ENCODE measurements at places on chromosomes 1 and 21. TPM values are rescaled to one million over a fixed set of nuclear protein-coding genes. Genes with fewer than 3 reads are reported as not detected.

- peak; percentile 84 for DNase-seq
Observed at GRCh38 chr21:36321325-36322082, 1.5 kb downstream of the MORC3 start.

DNA sequence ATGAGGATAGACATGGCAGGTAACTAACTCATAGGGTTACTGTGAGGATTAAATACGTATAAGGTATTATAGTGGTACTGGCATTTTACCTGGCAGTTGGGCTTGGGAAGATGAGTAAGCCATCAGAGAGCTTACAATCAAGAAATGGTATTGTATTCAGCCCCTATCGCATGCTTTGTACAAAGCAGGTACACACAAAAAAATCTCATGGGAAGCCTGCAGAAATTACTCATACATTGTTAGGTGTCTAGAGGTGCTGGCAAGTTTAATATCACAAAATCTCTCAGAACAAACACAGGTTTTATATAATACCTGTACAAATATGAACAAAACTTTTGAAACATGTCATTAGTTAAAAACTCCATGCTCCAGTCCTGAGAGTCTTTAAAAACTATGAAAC lies 71.8 kb upstream of the CNN3 start:
- no peak for DNase-seq

GRCh38 chr1:80657044-80657643 lies 1143.6 kb upstream of the ADGRL2 start:
- DNase-seq: no peak

DNA sequence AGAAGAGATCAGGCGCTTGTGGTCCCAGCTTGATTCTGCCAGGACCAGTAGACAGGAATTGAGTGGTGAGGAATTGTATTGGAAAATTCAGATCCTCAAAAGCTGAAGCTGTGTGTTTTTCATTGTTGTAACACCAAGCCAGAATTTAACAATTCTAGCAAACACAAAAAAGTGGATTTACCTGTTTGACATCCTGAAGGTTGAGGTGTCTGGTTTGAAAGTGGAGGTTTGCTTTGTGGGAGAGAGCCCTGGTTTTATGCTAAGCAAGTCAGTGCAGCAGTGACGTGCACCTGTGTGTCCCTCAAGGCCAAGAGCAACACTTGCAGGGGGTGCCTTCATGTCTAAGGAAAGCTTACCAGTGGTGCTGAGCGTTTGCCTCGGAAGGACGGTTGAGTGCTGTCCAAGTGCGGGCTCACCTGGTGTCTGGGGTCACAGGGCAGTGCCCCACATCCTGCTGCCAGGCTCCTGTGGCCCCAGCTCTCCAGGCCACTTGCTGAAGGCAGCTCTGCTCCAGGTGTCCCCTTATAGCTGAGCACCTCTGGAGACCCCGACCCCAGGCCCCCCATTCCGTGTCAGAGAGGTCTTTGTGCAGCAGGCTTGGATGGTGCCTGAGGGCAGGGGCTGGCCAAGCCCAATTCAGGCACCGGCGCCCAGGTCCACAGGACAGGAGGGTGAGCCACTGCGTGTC lies 27.7 kb downstream of the PCNT start:
- no peak for DNase-seq

DNA sequence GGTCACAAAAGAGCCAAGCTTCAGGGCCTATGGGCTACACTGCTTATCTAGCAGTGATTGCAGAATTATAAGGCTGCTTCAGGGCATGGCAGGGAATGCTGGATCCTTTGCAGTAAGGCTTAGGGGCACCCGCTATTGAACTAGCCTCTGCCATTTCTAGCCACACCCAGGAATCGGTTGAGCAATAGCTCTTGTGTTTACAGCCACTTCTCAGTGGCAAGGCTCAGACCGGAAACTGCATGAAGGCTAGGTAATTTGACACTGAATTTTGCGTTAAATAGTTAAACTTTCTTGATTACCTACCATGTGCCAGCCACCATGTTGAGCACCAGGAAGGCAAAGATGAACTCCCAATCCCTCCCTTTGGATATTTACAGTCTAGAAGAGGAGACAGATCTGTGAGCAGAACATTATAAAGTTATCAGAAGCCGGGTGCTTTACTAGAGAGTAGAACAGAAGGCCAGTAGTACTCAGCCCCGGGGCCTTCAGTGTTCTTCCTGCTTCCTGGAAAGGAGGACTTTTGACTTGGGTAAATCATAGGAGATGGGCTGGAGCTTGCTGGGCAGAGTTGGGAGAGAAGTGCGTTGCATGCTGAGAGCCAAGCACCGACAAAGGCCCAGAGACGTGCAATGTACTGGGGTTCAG lies 98.6 kb upstream of the LPGAT1 start:
- DNase-seq: peak; percentile 13

DNA sequence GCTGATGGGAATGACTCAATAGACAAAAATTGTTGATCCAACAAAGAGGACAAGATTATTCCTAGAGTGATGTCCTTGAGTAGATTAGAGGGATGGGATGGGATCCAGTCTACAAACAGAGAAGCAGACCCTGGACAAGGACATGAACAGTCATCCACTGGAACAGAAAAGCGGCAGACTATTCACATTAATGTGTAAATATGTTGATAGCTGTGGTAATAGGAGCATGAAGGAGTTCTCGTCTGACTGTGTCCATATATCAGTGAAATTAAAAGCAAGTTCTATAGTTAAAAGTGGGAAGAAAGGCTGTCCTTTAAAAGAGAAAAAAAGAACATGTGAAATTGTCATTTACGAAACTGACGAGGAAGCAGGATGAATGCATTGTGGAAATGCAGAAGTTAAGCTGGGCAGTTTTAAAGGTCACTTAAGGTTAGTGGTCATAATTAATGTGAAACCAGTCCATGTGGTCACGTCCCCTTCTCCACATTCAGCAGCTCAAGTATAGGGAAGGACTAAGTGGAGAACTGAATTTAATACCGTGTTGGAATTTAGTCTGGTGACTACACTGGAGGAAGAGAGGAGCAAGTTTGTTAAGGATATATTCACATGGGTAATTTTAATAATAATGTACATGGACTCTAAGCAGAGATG lies 62.1 kb downstream of the PIK3R3 start:
- DNase-seq: no peak

- no peak for DNase-seq
Observed at GRCh38 chr1:17620448-17620847, 81.0 kb downstream of the ARHGEF10L start.

The FAM78B gene
- total RNA-seq: 0.40 TPM

The APCS gene
- not detected for total RNA-seq

The RAD54L gene
- total RNA-seq: 2.2 TPM

The CNKSR1 gene
- not detected for total RNA-seq

The KCNA2 gene
- total RNA-seq: not detected

The S100A9 gene
- 1.2 TPM for total RNA-seq

The LCE2A gene
- not detected for total RNA-seq

The OR6N1 gene
- not detected for total RNA-seq

The TFAP2E gene
- total RNA-seq: under 0.01 TPM
